ENCODE measurements at places on chromosomes 7 and 10.

GRCh38 chr10:15123749-15124184, 26.6 kb downstream of the RPP38 start:
- DNase-seq, result no peak

GRCh38 chr7:125468855-125469174, 539.2 kb upstream of the POT1 start:
- DNase-seq, result no peak

DNA sequence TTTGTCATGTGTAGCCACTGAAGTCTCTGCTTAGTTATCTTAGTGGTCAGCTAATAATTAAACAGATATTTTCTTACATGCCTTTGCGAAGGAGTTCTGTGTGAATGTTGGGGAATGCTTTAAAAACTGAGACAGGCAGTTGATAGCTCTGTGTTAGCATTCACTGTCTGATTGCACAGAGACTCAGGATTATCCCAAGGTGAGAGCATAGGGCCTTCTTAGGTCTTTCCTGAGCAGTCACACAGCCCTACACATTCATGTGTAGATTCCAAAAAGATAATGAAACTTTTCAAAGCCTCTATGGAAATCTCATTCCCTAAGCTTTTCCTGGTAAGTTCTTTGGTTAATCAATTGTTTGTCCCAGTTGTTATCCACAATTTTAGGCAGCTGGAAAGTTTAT, 67.7 kb downstream of the CASD1 start:
- no peak for DNase-seq

DNA sequence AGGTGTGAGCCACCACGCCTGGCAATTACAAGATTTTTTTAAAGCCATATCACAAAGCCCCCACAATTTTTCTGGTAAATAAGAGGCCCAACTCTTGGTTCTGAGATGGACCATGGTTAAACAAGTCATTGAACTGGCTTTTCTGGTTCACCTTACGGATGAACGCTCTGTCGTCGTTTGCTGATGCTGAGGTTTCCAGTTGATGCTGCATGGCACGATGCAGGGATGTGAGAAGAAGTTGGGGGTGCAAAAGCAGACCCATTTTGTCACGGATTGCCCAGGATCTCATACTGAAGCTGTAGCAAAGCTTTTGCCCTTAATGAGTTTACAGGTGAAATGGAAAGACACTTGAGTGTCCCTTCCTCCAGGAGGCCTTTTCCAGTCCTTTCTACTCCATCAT, 2.0 kb upstream of the IL2RA start:
- DNase-seq, result peak; percentile 13

Data from stimulated activated CD4-positive, alpha-beta T cell treated with anti-CD3 and anti-CD28 coated beads, Interleukin-2, amount 100 ng/mL, for 24 hours (primary cell).